Stimulated activated CD4-positive, alpha-beta T cell treated with anti-CD3 and anti-CD28 coated beads, Interleukin-15, amount 100 ng/mL, for 48 hours (primary cell): ENCODE measurements at places on chromosomes 12 and 14.

DNA sequence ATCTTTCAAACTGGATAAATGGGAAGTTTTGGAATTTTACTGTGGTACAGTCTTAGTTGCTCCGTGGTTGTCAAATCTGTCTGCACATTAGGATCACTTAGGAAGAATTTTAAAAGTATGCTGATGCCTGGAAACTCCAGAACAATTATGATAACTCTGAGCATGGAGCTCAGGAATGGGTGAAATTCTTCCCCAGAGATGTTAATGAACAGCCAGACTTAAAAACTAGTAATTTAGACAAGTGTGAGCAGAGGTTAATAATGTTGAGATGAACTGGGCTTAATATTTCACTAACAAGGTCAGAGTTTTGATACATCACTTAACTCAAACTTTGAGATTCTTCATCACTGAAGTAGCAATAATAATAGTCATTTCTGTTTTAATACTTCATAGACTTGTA lies 94.5 kb downstream of the NTS start:
- DNase-seq = no peak

- no peak for DNase-seq
These were observed 306.0 kb downstream of the NELL2 start for GRCh38 chr12:44570036-44570583.

GRCh38 chr14:91410771-91411536 lies 6.7 kb downstream of the CCDC88C start:
- no peak for DNase-seq

DNA sequence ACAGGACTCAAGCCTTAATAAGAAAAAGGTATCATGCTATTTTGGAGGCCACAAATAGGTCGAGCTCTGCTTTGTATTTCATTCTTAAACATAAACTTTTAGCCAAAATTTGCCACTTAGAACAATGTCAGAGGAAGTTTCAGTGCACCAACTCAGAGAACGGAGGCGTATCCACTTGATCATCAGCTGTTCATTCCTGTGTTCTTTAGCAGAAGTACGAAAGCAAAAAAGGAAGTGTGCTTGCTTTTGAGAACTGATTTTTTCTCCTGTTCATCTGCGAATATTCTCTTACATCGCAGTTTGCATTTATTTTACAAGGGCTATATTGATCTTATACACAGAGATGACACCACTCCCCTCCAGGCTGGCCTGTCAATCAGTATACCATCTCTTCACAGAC lies 188.6 kb upstream of the SOX5 start:
- no peak for DNase-seq

GRCh38 chr12:84856156-84856900 lies 56.3 kb downstream of the SLC6A15 start:
- no peak for DNase-seq

DNA sequence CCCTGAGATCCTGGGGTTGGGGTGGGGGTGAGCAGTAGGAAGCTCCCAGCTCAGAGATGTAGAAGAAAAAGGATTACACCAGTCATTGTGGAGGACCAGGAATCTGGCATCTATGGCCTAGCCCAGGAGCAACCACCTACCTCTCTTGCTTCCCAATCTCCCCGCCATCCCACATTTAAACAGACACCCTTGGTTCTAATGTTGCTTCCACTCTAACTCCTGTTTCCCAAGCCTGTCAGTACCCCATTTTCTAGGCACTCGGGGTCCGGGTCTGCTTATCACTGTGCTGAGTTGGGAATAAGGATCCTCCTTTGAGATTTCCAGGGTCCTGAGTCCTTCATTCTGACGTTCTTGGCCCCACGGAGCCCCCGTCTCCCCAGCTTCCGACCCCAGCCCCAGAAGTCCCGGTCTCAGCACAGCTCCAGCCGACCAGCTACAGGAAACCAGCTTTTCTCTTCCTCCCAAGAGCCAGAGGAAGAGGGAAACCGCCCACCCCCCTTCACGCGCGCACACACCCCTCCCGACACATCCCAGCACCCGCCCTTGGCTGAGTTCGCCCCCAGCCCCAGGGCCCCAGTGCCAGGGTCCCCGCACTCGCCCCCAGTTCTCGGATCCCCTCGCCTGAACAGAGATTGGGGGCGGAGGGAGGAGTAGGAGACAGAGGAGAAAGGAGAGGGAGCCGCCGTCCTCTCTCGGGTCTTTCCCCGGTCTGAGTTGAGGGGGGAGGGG lies 1.2 kb downstream of the ITGA5 start:
- no peak for DNase-seq

GRCh38 chr14:75307700-75308379 lies 29.2 kb downstream of the FOS start:
- DNase-seq = peak; percentile 41

DNA sequence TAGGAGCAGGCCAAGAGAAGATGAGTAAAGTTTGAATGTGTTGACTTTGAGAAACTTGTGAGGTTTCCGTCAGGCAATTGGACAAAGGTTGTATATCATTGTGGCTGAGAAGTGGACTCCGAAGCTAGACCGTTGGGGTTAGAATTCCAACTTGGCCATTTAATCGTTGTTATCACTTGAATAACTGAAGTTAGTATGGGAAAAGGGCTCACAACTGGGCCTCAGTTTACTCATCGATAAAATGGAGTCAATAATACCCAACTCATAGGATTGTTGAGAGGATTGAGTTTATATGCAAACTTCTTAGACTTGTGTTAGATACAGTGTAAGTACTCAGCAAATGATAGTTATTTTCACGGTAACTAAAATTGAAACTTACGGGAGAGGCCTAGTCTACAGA lies 846 bp downstream of the SLIRP start:
- no peak for DNase-seq

GRCh38 chr14:22646570-22647254 lies 2.6 kb upstream of the OR6J1 start:
- DNase-seq = no peak

- no peak for DNase-seq
These were observed 6.7 kb downstream of the DLST start for GRCh38 chr14:74888164-74889158.
